Activated naive CD4-positive, alpha-beta T cell (primary cell): ENCODE measurements at places on chromosomes 7 and 10.

- no peak for DNase-seq
Measured at GRCh38 chr10:90906596-90906995, 14.3 kb downstream of the ANKRD1 start.

GRCh38 chr10:85919491-85920021 lies 447.0 kb downstream of the GRID1 start:
- no peak for DNase-seq

GRCh38 chr10:89129911-89130310 lies 77.2 kb downstream of the CH25H start:
- no peak for DNase-seq

- no peak for DNase-seq
Measured at GRCh38 chr10:597976-598375, 91.5 kb downstream of the DIP2C start.
